Substantia nigra (tissue), 51 donors: ENCODE measurements at places on chromosomes 1 and 21.
A peak's percentile ranks its signal among the peaks of the same experiment; 100 is the strongest.

GRCh38 chr1:244992833-244993232 lies 128.5 kb upstream of the HNRNPU start:
- DNase-seq, result no peak

DNA sequence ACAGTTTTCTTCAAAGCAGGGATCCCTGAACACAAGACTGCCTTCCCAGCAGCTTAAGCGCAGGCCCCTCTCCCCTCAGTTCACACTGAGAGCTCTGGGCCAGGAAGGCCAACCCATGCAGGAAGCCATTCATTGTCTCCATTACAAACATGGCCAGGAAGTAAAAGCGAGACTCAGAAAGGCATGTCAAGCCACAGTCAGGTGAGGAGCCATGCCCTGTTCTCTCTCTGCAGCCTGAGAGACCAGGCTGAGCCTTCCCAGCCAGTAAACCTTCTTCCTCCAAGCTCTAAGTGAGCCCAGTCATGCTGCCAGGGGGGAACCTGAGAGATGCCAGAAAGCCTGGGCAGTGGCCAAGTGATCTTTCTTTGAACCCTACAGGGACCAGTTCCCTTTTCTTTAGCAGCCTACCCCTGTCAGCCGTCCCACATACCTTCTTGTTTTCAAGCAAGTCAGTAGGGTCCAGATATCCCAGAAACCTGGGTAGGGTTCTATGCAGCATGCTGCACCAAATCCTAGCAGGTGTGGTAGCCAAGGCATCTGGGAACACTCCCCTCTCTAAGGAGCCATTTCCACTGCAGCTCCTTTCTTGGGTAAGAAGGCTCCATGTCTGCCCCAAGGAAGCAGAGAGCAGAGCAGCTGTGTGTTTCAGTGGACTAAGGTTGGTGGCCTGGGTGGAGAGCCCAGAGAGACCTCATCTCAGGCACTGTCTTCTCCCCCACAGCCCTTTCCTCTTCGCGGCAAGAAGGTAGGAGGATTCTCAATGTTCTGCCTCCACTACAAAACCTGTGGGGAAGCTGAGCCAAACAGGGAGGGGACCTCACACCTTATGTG lies 977 bp downstream of the TRAF3IP3 start:
- peak; percentile 36 for DNase-seq

DNA sequence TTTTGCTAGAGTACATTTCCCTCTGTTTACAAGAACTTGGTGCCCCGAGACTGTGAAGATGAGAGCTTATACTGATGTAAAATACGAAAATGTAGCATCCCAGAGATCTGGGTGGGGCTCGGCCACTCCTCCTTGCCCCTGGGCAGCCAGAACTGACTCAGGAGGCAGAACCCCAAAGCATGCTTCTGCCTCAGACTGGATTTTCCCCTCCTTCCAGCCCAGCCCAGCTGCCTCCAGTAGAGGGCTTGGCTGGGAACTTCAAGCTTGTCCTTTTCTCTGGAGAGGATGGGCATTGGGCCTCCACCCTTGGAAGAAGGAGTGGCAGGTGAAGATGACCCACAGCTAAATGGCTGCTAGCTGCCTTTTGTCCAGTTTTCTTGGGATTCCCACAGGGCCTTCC lies 24.3 kb upstream of the BTG2 start:
- no peak for DNase-seq

GRCh38 chr1:243341074-243341473 lies 85.2 kb downstream of the SDCCAG8 start:
- no peak for DNase-seq
